ENCODE measurements at places on chromosomes 2 and 18. TPM values are rescaled to one million over a fixed set of nuclear protein-coding genes. Genes with fewer than 3 reads are reported as not detected.

Gene TUBA4B
- total RNA-seq: not detected

Gene CFC1
- not detected for total RNA-seq

Gene TMEM169
- under 0.01 TPM for total RNA-seq

Gene DAW1
- 0.59 TPM for total RNA-seq

Gene AGXT
- total RNA-seq: not detected

Gene EFEMP1
- total RNA-seq: 180 TPM

Gene SOX11
- total RNA-seq: 11.9 TPM

Gene ERICH2
- 0.30 TPM for total RNA-seq

Gene TMEM17
- 3.0 TPM for total RNA-seq

Gene C1GALT1C1L
- 0.74 TPM for total RNA-seq

Gene TPO
- not detected for total RNA-seq

Gene ADD2
- total RNA-seq: not detected

Gene FTCDNL1
- total RNA-seq: 1.5 TPM

Gene MC4R
- total RNA-seq: not detected

Gene SEPTIN10
- 56.4 TPM for total RNA-seq

Gene GREB1
- total RNA-seq: 0.83 TPM

Measured in smooth muscle cell of the umbilical artery (primary cell).